ENCODE measurements at places on chromosomes 16 and 17.

GRCh38 chr17:13158494-13159240 is 140.8 kb upstream of the ELAC2 start:
- DNase-seq: no peak

DNA sequence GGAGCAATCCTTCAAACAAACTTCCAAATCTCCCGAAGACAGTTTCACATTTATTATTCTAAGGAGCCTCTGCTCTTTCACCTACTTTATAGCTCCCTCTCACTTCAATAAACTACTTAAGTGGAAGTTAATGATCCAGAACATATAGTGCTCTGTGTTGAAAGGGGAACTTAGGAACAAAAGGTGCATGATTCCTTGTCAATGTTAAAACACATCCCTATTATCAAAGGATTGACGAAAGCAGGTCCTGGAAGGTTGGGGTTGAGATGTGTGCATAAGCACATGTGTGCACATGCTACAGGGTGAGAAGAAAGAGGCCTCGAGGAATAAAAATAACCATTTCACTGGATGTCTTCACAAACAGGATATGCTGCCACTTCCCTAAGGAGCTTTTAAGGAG is 170.3 kb downstream of the SLC39A11 start:
- no peak for DNase-seq

DNA sequence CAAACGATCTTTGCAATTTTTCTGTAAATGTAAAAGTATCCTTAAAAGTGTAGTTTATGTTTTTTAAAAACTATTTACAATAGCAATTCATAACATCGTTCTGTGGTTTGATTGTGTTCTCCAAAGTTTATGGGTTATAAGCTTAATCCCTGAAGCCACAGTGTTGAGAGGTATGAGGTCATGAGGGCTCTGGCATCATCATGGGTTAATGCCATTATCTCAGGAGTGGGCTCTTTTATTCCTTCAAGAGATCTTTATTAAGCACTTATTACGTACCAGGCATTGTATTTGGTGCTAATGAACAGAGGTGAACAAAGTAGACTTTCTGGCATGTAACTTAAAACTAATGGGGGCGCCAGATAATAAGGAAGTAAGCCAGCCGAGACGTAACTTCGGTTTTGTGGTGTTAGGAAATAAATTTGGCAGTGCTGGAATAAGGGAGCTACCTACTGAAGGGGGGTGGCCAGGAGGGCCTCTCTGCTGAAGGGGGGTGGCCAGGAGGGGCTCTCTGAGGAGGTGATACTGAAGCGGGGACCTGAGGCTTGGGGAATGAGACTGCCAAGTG is 158.1 kb downstream of the VPS53 start:
- DNase-seq: no peak

- DNase-seq: no peak
Observed at GRCh38 chr17:63978272-63979200, 5.8 kb upstream of the SCN4A start.

DNA sequence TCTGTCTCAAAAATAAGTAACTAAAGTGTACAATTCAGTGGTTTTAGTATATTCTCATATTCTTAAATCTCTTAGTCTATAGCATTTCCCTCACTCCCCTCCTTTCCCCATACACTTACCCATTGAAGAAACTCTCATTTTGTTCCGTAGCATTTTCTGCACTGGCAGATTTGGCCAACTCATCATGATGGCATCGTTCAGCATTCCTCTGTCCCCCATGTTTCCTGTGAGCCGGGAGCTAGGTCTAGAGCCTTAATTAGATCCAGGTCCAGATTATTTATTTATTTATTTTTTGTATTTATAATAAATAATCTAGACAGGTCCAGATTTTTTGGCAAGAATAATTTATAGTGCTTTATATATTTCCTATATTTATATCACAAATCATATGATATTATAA is 31.0 kb downstream of the HEATR3 start:
- no peak for DNase-seq
